Non-pigmented ciliary epithelial cell (primary cell): ENCODE measurements at places on chromosomes 3 and 15.

DNA sequence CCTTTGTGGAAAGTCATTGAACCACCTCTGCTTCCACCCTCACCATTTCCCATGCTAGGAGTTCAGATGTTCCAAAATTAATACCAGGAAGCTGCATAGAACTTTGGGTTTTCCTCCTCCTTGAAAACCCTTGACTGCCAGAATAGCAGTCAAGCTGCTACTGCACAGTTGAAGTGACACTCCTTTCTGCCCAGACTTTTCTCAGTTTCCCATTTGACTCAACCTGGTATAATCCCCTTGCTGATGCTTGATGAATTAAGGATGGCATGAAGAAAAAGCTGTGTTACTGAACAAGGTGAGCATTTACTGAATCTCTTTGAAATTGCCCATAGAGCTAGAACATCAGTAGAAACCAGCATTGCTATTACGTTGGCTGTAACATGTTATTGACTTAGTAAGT, 286.0 kb downstream of the EDEM1 start:
- DNase-seq, result no peak

DNA sequence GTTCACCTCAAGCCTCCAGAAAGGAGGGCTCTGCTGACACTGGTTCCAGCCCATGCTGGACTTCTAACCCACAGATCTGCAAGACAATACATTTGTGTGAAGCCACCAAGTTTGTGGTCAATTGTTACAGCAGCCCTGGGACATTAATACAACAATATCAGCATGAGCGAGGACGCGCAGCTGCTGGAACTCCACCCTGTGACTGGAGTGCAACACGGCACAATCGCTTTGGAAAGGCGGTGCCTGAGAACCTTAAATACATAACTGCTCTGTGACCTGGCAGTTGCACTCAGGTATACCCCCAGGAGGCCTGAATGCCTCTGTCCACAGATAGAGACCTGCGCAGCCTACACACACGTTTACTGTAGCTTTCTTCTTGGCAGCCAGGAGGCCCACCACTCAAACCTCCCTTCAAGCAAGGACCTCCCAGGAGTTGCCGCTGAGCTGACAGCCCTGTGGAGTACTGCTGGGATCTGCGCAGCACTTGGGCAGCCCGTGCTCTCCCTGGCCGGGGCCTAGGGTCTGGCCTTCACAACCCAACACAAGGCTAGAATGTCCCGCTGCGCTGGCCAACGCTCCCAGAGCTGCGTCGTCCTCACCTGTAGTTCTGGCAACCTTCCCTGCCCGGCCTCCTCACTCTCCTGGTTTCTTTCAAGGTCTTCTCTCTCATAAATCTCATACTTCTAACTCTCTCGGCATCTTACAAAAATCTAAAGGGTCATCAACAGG, 8.3 kb downstream of the MRPS25 start:
- no peak for DNase-seq

DNA sequence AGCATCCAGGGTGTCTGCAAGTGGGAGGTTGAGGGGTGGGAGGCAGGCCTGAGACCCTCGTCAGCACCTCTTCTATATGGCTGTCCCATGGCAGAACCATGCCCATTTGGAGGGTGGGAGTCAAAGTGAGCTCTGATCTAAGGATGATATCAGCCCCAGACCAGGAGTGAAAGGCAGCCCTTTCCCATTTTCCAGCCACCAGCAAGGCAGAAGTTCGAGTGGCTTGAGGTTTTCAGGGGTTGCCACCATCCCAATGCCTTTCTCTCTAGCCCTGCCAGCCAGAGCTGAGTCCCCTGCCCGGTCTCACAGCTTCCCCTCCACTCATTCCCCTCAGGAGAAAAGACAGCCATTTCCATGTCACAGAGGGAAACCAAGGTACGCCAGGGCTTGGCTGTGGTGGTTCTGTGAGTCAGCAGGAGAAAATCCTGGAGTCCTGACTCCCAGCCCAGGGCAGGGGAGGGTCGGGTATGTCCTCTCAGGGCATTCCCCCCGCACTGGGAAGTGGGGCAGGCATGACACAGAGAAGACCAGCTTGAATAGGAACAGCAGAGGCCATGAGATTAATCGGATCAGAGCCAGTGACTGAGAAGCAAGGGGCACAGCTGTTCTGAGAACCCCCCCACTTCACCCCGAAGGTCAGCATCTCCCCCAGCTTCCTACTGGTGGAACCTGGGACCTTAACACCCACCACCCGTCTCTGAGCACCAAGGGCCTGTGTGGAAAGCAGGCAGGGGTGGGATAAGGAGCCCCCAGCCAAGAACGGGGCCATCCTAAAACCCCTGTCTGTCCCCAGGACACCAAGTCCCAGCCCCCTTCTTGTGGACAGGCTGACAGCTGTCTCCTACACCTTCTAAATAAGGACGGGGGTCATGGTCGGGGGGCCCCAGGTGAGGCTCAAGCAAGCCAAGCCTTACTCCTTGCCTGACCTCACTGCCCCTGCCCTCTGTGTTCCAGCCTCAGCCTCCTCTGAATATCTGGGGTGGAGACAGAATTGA, 965 bp upstream of the SLC38A3 start:
- DNase-seq, result no peak

DNA sequence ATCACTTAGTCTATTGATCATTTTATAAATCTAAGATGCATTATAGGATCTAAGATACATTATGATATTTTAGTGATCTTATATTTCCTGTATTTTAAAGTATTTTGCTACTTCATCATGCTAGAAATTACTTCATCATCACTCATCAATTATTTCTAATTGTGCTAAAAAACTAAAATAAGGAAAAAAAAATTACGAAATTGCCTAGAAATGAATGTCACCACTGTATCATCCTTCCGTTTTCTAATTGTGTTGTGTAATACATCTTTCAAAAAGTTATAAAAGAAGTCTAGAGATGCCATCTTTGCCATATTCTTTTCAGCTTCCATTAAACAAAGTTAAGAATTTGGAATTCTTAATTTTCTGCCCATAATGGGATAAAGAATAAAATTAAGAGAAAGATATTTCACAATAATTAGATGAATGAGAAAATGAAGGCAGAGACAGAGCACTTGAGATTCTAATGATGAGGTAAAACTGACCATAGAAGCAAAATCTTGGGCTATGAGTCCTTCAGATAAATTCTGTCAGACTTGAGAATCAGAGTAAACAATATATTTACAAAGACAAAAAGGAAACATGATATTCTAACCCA, 48.8 kb downstream of the ALDH1A2 start:
- DNase-seq, result no peak

DNA sequence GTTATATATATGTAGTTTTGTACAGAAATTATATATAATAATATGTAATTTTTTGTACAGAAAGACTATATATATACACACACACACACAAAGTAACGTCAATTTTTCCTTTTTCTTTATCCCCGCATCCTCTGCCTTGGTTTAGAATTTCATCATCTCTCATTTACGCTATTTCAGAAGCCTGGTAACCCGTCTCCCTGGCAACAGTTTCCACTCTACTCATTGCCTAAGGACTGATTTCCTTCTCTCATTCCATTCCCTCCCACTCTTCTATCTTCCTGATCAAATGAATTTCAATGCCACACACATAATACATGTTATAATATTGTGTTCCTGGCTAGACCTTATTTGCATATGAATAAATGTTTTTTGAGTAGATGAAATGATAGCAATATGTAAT, 47.8 kb upstream of the NDN start:
- no peak for DNase-seq
